ENCODE measurements at places on chromosomes 13 and 19.

DNA sequence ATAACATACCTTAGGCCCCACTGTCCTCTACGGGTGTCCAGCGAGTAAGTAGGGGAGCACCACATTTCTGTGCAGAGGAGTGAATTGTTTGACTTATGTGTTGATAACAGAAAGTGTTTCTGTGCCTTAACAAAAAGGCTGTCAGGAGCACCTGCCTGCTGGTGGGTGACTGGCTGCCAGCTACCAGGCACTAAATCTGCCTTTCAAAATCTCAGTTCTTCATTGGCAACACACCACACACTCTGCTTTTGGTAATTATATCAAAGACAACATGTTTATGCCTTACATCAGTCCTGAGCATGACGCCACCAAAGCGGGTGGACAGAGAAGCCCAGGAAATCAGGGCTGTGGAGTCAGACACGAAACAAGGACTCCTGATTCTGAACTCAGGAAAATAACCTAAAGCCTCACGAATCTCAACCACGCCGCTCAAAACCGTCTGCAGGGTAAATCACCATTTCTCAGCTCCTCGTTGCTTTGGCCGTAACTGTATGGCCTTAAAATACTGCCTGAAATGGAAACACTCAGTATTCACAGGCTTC is 105.2 kb upstream of the SOX1 start:
- no peak for DNase-seq

GRCh38 chr13:33615436-33615835 is 202.5 kb upstream of the RFC3 start:
- no peak for DNase-seq

DNA sequence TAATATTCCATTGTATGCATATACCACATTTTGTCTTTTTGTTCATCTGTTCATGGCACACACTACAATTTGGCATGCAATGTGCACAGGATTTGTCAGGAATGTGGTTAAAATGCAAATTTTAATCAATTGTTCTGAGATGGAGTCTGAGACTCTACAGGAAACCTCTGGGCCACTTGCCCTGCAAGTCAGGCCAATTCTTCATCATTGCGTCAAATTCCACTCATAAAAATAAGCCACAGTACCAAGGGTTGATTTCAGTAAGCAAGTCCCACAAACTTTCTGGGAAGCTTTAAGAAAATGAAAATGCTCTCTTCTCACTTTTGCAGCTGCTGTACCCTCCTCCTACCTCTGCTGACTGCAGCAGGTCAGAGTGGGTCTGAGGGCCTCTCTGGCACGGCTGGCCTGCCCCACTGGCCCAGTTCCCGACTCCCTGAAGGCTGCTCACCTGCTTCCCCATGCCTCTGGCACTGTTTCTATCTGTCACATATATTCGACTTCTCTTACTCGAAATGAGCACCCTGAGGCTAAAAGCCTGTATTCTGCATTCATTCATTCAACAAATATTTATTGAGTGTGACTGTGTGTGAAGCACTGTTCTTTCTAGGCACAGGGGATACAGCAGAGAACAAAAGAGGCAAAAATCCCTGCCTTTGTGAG is 83.8 kb upstream of the WASF3 start:
- no peak for DNase-seq

- DNase-seq, result no peak
Observed at GRCh38 chr13:19587635-19588300, 26.4 kb upstream of the TPTE2 start.

DNA sequence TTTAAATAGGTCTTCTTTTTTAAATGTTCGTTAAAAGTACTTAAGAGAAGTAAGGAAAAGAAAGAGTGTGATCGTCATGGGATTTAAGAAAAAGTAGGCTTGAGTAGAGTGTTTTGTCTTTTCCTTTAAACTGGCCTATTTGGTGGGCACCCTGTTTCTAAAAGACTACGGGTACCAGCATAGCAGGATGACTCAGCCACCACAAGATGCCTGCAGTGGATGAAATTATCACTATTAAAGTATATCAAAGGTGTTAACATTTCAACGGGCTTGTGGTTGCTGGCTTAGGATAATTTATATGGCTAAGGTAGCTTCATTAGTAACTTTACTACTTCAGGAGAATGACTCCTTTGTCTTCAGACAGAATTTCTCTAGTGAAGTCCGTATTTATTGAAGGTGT is 112.6 kb downstream of the STARD13 start:
- DNase-seq, result no peak

DNA sequence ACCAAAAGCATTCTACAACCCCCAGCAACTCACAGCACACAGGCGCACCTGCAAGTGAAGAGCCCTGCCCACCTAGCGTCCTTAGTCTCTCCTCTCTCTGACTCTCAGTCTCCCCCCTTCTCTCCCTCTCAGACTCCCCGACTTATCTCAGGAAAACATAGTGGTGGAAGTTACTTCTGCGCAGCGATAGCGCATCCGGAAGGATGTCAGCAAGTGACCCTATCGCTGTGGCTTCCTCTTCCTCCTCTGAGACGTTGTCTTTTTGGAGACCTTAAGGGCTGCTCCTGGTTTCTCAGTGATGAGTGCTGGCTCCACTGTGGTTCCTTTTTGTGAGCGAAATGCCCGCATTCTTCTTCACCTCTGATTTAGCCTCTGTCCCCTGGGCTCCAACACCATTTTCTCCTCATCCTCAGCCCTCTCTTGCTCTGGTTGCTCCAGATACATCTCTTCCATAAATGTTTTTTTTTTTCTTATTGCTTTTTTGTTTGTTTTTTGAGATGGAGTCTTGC is 1.4 kb upstream of the YIF1B start:
- no peak for DNase-seq

- peak; percentile 65 for DNase-seq
Observed at GRCh38 chr13:30744056-30744680, 8.8 kb downstream of the ALOX5AP start.
